ENCODE measurements at places on chromosomes 1 and 21.

DNA sequence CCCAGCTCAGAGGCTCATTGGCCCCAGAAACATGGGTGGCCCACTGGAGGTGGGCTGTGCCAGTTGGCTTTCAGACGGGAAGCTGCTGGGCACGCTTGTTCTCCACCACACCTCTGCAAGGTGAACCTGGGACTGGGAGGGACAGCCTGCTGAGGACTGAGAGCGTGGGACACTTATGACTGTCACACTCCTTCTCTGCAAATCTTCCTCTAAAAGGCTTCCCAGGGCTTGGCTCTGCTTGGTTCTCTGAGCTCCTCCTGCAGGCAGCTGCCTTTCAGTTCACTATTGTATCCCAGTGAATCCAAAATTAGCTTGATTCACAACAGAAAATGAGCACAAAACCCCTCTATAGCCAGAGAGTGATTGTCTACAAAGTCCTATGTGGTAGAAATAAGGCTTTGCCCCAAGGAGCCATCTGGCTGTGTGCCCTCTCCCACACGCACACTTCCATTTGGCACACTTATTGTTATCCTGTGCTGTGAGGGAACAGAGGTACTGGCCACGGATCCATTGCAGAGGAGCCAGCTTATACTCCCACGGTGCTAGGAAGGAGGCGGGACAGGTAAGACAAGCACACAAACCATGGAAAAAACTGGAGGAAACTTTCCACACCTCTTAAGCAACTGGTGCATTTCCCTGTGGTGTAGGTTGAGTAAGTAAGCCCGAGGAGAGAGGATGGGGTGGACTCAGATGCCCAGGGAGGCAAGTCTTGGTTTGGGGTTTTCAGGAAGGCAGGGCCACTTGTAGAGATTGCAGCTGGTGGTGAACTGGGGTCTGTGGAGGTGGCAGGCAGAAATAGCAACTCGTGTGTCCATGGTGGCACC lies 18.9 kb upstream of the BTG2 start:
- peak; percentile 80 for DNase-seq

DNA sequence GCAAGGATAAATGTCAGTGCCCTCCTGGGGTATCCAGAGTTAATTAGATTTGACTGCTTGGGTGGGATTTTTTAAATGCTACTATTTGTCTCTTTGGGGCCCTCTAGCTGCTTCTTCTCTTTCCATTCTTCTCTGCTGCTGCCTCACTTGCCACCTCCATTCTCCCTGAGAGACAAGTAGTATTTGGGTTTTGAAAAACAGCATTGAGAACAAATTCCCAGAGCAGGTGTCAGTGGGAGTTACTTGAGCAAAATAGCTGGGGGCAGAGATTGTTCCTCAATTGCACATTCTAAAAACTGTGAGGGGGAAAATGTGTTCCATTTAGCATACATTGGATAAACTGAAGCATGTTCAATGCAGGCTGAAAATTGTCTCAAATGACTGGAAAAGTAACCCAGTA lies 286.5 kb downstream of the CACNA1E start:
- no peak for DNase-seq

DNA sequence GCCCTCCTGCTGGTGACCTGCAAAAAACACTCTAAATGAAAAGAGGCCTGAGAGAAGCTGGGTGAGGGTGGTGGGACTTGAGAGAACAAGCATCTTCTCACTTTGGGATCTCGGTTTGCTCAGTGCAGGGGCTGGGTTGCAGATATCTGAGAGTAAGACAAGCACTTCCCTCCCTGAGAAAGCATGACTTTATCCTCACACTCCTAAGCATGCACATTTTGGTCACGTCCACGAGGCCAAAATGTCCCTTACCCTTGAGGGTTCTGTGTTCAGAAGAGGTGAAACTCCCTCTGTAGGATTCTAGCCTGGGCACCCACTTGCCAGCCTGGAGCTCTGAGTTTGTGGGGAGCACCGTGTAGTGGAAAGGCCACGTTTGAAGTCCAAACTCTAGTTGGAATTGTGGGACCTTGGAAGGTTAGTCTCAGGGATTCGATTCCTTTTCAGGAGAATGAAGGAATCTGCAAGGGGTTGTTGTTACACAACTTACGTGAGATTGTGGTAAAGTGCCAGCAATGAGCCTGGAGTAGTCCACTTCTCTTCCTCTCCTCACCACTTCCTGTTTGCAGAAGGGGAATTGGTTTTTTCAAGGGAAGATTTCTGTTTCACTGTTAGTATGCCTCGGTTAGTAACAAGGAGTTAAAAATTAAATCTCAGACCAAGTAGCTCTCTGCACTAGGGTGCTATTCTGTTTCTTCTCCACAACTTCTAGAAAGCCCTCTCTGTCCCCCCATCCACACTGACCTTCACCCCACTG lies 3.0 kb downstream of the FCAMR start:
- DNase-seq: no peak

GRCh38 chr1:200919386-200919785 lies 24.7 kb downstream of the INAVA start:
- DNase-seq: no peak

GRCh38 chr1:227789084-227790033 lies 26.1 kb upstream of the PRSS38 start:
- no peak for DNase-seq

DNA sequence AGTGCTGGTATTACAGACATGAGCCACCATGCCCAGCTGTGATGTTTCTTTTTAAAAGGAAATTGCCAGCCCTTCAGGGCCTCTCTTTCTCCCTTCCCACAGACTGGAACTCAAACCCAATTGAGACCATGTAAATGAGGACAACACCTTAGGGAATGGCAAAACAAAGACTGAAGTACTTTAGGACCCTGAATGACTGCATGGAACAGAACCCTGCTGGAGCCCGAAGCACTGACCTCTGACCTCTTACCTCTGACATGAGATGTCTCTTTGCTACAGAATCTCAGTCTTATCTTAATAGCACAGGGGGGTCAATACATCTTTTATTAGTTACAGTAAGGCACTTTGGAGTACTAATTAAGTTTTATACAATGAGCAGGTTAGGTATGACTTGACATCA lies 15.5 kb upstream of the DR1 start:
- no peak for DNase-seq

DNA sequence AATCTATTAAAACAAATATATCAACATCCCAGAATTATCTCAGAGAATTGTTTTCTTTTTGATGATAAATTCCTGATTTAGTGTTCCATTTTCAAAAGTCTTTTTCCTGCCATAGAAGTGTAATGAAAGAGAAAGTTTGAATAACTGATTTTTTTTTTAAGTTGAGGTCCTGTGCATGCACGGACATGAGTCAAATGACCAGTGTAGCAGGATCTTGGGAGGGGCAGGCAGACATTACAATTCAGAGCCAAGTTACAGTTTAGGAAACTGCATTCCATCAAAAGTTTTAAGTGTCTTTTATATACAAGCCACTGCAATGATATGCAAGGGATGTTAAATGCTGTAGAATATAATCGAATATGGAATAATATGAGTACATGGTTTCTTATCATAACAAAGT lies 227.5 kb downstream of the HMCN1 start:
- peak; percentile 64 for DNase-seq

- DNase-seq: peak; percentile 45
Observed at GRCh38 chr1:25182629-25183028, 49.7 kb downstream of the SYF2 start.

- DNase-seq: no peak
Observed at GRCh38 chr1:37469386-37469785, 5.0 kb upstream of the ZC3H12A start.

GRCh38 chr1:52511851-52512615 lies 40.9 kb downstream of the TUT4 start:
- DNase-seq: no peak

DNA sequence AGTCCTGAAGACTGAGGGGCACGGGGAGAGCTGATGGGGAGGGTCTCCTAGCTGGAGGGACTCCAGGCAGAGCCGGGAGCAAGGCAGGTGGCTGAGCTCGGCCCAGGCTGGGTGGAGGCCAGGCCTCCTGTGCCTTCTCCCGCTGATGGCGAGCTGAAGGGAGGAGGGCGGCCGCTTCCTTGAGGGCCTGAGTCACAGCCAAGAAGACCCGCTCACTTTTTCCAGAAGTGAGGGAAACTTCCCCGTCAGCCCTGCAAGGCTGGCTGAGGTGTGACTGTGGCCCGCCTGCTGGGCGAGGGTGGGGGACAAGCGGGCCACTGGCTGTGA lies 1.7 kb upstream of the VWA1 start:
- DNase-seq: peak; percentile 61

GRCh38 chr1:164498792-164499191 lies 60.2 kb upstream of the PBX1 start:
- DNase-seq: no peak

- DNase-seq: no peak
Observed at GRCh38 chr1:59384443-59384842, 87.5 kb downstream of the FGGY start.

DNA sequence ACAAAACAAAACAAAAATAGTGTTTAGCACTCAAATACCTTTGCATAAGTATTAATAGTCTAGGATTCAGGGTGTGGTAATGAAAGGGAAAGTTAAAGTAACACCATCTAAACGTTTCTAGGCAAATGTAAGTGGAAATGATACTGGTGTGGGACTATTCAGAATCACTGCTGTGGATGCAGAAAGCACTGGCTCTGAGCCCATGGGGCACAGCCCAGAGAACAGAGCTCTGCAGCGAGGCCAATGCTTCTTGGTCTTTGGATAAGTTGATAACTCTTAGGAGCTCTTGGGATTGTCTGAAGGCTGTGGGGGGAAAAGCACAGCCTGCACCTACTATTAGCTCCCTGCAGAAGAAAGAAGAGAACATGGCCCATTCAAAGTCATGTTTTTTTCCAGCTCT lies 21.4 kb upstream of the DNM3 start:
- DNase-seq: no peak

GRCh38 chr1:234327577-234328164 lies 45.6 kb upstream of the COA6 start:
- no peak for DNase-seq

GRCh38 chr1:66243548-66244130 lies 290.3 kb upstream of the SGIP1 start:
- DNase-seq: peak; percentile 31

GRCh38 chr1:79874289-79874688 lies 867.8 kb upstream of the ADGRL4 start:
- DNase-seq: no peak

GRCh38 chr1:10149231-10149630 lies 61.1 kb upstream of the KIF1B start:
- no peak for DNase-seq

- DNase-seq: no peak
Observed at GRCh38 chr1:2783435-2784397, 17.8 kb downstream of the TTC34 start.

GRCh38 chr1:243716906-243717305 lies 133.1 kb downstream of the AKT3 start:
- no peak for DNase-seq
